ENCODE measurements at places on chromosomes 7 and 10.

GRCh38 chr10:117492504-117492903 lies 50.0 kb upstream of the EMX2 start:
- DNase-seq = no peak

DNA sequence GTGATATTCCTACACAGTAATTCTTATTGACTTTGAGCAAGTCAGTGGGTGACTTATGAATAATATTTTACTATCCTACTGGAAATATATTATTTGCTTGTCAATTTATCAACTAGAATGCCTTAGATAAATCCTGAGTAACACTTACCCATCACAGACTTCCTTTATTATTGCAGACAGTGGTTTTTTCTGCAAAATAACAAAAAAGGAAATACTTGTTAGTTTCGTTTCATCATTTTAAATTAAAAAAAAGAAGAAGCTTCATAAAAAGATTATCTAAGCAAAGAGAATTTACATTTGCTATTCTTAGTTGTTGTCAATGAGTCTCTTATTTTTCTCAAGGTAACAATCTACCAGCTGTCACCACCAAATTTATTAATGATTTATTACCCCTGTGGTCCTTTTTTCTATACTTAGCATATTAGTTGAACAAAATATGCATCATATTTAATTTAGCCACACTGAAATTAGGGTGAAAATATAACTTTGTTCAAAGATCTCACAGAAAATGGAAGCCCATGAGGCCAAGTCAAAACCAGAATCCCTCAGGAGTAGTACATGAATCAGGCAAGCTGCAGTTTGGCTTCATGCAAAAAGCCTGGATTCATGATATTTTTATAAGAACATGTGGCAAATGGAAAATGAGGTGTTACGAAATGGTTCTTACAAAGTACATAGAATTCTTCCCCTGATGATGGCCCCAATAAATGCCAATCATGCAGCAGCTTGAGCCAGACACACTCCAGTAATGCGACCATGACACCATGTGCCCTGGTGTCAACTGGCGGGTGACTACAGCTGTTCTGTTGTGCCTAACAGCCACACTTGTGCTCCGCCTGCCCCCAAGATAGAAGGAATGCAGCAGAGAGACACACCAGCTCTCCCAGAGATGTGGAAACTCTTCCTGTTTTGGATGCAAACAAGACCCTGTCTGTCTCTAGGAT lies 132.6 kb downstream of the ELMO1 start:
- no peak for DNase-seq

DNA sequence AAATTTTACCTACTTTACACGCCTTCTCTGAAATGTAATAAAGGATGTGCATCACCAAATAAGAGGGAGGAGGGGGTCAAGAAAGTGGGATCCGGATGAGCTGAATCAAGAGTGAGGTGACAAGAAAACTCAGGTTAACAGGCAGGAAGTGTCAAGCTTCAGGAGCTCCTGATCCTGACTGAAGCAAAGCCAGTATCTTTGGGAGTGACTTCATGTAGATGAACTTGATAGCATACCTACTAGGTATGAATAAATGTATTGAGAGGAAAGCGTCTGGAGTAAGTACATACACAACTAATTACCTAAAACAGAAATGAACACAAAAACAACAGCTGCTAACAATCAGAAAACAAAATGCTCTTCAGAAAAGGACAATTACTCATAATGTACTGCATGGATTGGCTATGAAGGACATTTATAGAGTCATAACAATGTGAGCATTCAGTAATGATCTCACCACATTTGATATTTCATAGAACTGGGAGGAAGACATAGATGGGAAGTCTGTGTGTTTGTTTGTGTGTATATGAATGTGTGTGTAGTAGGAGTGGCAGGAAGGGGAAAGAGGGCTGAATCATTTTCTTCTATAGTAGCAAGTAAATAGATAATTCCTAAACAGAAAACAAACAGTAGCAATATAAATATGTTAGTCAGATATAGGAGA lies 29.4 kb downstream of the PRKG1 start:
- DNase-seq = no peak

DNA sequence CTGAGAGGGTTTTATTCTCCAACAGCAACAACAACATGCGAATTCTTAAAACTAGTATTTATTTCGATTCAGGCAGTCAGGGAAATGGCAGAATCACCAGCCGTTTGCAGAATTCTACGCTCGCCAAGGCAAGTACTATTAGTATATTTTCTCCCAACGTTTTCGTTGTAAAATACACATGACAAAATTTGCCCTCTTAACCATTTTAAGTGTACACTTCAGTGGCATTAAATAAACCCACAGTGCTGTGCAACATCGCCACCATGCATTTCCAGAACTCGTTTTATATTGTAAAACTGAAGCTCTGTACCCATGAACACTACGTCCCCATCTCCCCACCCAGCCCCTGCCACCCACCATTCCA lies 10.8 kb downstream of the EN2 start:
- DNase-seq = no peak

- no peak for DNase-seq
Measured at GRCh38 chr10:77853256-77853655, 73.3 kb downstream of the DLG5 start.

- no peak for DNase-seq
Measured at GRCh38 chr7:5594616-5595544, 171.2 kb upstream of the TNRC18 start.

DNA sequence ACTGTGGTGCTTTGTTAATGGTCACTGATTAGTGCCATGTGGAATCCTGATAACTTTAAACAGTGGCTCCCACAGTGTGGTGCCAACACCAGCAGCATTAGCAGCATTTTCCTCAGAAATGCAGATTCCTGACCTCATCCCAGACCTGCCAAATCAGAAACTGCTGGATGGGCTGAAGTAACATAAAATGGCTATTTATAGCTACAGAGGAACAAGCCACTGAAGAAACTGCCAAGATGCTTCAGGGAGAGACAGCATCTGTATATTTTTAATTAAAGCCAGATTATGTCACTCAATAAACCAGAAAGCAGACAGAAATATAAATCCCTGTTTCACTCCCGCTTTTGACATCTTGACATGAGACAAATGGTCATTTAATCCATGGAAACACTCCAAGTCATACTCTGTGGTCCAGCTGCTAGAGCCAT lies 178.5 kb downstream of the AMPH start:
- DNase-seq = no peak

- DNase-seq = no peak
Measured at GRCh38 chr7:65310761-65311160, 62.9 kb upstream of the ZNF92 start.

DNA sequence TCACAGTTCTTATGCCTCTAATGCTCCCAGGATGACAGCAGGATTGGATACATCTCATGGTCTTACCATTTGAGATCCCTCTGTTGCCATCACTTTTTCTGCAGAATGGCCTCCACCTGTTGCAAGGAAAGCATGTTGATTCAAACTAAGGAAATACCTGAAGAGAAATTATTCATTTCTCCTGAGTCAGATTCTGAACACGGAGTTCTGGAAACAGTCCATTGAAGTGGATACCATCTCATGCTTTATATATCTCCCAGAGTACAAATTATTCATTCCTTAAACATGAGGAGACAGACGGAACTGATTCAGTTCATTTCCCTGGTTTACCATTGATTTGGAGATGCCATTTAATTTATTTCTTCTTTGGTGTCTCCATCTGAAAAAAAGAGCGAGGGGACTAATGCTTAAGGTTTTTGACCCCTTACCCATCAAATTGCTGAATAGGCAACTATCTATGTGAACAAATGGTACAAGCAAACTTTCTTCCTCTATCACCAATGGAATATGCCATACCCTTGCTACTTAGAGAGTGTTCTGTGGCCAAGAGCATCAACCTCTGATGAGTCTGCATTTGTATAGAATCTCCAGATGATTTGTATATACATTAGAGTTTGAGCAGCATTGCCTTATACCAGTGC lies 305.0 kb upstream of the LRGUK start:
- DNase-seq = no peak

GRCh38 chr7:37284805-37285231 lies 163.8 kb downstream of the ELMO1 start:
- no peak for DNase-seq

- DNase-seq = no peak
Measured at GRCh38 chr7:150586785-150587152, 19.6 kb downstream of the GIMAP4 start.

- DNase-seq = no peak
Measured at GRCh38 chr7:155371884-155372781, 74.5 kb downstream of the INSIG1 start.

DNA sequence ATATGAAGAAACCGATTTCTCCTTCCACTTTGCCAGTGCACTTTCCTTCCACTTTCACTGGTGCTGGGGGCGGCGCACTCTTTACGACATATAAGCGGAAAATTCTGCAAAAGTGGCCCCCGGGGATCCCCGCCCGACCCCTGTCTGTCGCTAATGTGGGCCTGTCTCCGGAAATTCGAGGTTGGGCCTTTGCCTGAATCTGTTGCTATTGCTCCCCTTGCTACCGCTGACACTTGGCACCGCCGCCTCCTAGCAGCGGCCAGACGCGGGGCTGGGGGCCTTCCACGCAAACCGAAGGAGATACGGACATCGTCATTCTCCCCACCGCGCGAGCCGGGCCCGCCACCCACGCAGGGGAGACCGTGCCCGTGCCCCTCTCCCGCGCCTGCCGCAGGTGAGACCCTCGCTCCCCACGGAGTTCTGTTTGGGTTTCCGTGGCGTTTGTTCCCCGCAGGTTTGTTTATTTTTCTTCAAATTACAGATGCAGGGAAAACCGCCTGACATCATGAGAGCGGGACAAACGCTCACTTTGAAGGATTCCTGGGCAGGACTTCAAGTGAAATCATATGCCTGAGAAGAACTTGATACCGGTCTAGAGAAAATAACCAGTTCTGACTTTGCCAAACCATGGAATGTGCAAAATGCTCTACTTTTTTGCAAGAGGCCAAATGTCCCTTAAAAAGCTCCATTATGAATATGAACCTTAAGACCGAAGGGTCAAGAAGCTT lies 5.0 kb downstream of the TWIST1 start:
- no peak for DNase-seq

DNA sequence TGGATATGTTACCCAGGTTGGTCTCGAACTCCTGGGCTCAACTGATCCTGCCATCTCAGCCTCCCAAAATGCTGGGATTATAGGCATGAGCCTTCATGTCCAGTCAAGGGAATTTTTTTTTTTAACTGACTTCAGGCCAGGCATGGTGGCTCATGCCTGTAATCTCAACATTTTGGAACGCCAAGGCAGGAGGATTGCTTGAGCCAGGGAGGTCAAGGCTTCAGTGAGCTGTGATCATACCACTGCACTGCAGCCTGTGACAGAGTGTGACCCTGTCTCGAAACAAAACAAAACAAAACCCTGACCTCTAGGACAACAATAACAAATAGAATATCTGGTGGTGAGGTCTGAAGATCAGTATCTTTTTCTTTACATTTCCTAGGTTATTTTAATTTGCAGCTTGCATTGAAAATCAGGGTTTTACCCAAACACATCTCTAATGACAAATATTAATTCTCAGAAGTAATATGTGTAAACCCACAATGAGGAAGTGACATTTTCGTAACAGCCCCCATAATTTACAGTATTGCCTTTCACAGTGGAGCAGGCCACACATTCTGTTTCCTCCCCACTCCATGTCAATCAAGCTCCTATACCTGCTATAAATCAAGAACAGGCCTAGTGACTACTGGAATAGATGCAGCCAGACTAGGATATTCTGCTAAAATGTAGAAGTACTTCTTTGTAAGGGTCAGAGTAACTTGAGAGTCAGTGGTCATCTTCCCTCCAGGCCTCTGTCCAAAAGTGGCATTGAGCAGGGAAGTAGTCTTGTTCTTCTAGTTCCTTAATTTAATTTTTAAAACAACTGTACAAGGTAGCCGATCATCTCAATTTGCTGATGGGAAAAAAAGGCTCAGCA lies 43.3 kb upstream of the ECHDC3 start:
- no peak for DNase-seq

DNA sequence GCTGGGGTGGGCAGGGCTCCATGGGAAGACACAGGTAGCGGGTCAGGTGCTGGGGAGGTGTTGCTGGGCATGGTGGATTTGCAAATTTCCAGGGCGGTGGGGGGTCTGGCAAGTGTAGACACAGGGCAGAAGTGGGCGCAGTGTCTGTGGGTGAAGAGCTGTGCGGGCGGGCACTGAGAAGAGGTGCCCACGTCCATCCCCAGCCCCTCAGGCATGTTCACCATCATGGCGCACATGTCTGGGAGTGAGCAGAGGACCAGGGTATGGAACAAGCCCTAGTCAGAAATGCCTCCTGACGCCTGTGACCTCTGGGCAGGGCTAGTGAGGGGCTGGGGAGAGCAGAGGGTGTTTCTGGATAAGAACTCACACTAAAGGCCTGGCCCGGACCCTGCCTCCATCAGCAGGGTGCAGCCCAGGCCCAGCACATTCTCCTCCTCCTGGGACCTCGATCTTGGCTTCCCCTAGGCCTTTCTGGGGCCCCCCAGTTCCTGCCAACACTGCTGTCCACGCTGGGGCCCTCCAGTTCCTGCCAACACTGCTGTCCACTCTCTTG lies 612.9 kb downstream of the PTPRN2 start:
- DNase-seq = no peak

GRCh38 chr10:132373241-132373955 lies 23.6 kb upstream of the PWWP2B start:
- no peak for DNase-seq

DNA sequence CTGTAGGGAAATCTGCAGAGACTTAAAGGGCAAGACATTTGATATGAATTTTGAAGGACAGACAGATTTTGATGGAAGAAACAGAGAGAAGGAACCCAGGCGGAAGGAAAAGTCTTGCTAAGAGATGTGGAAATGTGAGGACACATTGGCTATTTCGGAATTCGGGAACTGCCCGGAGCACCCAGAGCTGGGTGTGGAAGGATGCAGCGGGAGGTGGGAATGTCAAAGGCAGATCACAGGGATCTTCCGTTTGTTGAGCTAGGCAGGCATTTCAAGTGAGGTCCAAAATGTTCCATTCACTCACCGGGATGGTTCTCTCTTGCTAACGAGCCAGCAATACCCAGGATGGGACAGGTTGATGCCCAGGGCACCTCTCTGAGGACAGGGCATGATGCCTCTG lies 87.2 kb upstream of the CTBP2 start:
- no peak for DNase-seq

DNA sequence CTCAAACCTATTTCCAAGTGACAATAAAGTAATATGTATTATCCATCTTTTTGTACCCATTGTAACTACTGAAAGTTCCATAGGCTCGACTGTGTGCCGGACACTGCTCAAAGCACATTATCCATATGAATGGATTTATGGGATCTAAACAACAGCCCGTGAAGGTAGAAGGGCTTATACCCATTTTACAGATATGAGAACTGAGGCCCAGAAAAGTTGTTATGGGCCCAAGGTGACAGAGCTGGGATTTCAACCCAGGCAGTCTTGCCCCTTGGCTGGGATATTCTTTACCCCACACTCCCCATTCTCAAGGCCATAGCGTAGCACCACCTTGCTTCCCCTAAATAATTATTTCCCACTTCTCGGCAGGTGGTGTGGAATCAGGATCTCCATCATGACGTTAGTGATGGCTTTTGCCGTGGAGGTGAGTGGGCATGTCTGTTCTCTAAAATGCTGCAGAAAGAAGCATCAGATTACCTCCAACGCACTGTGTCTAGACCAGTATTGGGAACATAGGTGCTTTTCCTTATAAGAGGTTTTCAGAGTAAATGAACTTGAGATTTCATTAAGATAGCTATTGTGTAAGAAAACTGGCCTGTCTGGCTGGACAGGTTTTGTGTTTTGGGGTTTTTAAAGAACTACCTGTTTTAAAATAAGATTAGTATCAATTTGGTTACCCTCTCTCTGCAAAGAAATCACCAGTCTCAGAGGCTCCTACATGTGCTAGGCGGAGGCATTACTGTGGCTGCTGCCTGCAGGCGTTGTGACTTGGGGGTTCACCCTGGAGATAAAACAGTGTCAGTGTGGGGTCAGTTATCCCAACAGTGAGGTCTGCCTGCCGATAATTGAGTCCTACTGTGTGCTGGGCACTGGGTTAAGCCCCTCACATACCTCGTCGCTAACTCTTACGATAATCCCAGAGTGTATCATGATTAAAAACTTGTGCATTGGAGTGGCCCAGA lies 85.1 kb upstream of the SDK1 start:
- no peak for DNase-seq

Measured in hippocampal formation (tissue), 2 donors.